ENCODE measurements at places on chromosomes 4 and X. TPM values are rescaled to one million over a fixed set of nuclear protein-coding genes. Genes with fewer than 3 reads are reported as not detected.

GRCh38 chrX:41563876-41564275 lies 116.7 kb downstream of the NYX start:
- DNase-seq = no peak
- peaks cover 5% of the 10 kb centered on the region for H3K36me3 ChIP-seq
- peaks cover 8% of the 10 kb centered on the region for H3K27me3 ChIP-seq
- H3K4me3 ChIP-seq = no peak overlapping the region
- no peak overlapping the region for H3K27ac ChIP-seq

Gene ERVMER34-1
- total RNA-seq = not detected

Gene P2RY8
- total RNA-seq = 45.7 TPM

Gene PPARGC1A
- not detected for total RNA-seq

Gene TMSB15C
- total RNA-seq = 5.4 TPM

Data from activated T-cell treated with anti-CD3 and anti-CD28 coated beads, Interleukin-2, amount 50 U/mL, for 72 hours (primary cell).